ENCODE measurements at places on chromosomes 7 and 10.

GRCh38 chr10:59877191-59877671 lies 29.1 kb downstream of the CCDC6 start:
- no peak for DNase-seq

DNA sequence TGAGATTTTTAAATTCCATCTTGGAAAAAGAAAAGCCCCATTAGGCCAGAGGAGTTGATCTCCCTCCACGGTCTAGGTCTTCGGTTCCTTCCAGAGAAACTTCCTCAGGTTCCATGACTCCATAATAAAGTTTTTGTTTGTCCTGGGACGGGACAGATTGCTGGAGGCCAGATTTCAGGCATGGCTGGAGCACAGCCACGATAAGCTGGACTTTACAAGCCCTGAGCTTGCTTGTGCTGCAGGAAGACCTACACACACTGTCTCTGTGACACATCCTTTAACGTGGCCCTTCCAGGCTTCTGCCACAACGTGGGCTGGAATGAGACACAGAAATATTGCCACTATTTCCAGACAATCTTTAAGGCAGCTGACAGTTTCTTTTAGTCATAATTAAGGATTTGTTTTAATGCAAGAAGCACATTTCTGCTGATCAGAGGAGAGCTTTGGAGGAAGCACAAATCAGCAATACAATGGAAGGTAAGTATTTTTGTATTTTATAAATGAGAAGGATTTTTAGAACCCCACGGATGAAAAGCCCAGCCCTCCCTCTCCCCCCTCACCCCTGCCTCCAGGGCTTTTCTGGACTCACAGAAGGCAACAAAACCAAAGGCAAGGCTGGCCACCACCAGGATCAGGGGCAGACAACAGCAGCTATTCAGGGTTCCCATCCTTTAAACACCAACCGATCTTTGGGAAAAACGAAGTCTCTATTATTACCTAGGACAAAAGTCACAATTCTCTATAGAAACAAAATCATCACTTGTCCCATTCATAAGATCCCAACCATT lies 6.5 kb downstream of the CTBP2 start:
- DNase-seq: no peak

GRCh38 chr10:119444866-119445265 lies 97.7 kb downstream of the RGS10 start:
- DNase-seq: no peak

DNA sequence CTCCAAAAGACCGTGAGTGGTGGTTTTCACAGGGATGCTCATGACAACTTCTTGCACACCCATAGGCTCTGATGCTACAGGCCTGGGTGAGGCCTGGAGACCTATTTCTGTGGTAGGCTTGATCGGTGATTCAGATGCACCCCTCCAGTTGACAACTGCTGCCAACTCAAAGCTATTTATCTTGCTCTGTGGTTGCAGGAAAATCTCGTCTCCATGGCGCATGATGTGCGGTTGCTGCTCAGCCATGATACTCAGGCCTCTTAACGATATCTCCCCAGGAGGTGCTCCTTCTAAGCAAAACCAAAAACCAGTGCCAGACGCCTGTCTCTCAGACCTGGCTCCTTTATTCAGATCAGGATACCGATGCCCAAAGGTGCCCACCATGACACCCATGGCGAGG lies 31.4 kb downstream of the C10orf90 start:
- DNase-seq: no peak

- DNase-seq: no peak
Observed at GRCh38 chr10:77004917-77005564, 632.6 kb downstream of the KCNMA1 start.

GRCh38 chr7:5550831-5551230 lies 127.2 kb upstream of the TNRC18 start:
- no peak for DNase-seq

- no peak for DNase-seq
Observed at GRCh38 chr10:86535132-86535882, 13.7 kb upstream of the WAPL start.

- DNase-seq: no peak
Observed at GRCh38 chr10:118115701-118116100, 69.0 kb upstream of the RAB11FIP2 start.

DNA sequence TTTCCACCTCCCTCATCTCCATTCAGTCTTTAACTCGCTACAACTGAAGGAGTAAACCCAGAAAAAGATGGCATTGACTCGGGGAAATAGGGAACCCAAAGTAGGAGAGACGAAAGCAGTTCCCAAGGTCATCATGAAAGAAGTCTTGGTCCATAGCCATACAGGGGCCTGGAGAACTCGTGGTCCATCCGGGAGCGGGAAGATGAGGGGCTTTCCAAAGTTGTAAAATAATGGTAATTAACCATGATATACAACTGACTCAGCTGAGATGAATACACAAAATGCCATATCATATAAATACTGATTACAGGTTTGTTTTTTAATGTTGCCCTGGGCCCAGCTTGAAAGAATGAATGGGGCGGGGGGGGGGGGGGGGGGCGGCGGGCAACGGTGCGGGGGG lies 32.3 kb downstream of the RBM17 start:
- DNase-seq: no peak

DNA sequence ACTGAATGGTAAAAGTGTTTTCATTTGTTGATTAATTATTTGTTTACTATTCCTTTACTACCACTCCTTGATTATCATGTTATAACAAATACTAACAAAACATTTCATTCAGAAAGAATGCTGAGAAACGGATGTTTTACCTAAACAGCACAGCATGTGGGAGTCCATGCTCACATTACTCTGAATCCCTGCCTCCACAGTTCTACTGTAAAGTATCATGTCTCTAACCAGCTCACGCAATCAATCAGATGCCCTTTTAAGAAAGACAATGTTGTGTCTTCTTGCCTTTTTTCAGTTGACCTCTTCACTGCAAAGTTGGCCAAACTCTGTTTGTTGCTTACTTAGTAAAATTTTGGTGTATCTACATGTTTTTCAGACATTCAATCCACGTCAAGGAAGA lies 232.5 kb upstream of the MDFIC start:
- DNase-seq: no peak

- no peak for DNase-seq
Observed at GRCh38 chr7:108001764-108002725, 916 bp downstream of the LAMB1 start.

All from T-helper 1 cell (primary cell).